Left hindlimb (tissue), 1 donor: ENCODE measurements at places on chromosomes 16 and 17.

DNA sequence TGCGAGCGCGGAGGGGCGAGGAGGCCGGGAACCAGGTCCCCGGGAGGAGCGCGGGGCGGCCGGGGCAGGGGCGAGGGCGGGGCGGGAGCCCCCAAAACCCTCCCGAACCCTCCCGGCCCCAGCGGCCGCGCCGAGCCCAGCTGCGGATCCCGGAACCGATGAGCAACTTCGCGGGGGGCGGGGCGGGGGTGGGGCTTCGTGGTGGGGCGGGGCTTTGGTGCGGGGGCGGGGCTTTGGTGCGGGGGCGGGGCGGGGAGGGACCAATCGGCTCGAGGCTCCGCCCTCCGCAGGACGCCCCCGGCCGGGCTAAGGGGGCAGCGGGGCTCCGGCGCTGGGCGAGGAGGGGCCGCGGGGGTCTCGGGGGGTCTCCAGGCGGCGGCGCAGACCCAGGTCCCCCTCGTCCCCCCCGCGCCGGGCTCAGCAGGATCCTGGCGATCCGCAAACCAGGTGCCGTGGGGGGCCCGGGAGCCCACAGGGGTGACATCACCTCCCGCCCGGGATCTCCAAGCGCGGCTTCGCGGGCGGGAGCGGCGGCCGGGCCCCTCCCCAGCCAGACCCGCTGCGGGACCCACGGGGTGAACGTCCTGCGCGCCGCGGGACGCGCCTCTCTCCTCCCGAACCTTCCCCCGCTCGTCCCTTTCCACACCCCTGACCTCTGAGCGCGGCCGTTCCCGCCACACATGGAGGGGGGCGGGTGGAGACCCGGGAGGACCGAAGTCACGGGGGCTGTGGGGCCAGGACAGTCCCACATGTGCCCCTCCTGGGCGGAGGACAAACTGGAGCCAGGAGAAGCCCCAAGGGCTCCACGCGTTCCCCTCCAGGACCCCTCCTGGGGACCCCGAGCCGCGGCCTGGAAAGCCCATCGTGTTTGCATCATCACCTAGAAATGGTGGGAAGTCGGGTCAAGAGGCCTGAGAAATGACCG is at the start of gene ABR:
Gene ABR, minus strand, starts transcription at position 164 of the 925 bp plus-strand sequence. CDS start 254 bp downstream, outside the sequence.
- peak; percentile 61 for DNase-seq

GRCh38 chr16:278863-279366 is 1.5 kb upstream of the ARHGDIG start:
- no peak for DNase-seq

DNA sequence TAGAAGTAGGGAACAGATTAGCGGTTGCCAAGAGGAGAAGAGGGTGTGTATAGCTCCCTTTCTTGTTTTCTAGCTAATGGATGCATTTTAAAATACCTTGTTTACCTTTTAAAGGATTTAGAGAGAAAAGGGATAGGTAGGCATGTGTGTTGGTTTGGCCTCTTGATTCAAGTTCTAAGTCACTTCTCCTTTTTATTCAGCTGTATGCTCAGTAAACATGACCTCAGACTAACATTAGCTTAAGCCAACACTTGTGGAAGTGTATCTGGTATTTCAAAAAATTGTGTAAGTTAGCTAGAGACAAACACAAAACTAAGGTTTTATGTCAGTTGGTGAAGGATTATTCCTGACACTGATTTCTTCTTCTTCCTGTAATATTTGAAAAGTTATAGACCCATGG is 204.1 kb upstream of the NOG start:
- DNase-seq = no peak

GRCh38 chr17:34400301-34400931 is 37.4 kb upstream of the CCL1 start:
- no peak for DNase-seq

DNA sequence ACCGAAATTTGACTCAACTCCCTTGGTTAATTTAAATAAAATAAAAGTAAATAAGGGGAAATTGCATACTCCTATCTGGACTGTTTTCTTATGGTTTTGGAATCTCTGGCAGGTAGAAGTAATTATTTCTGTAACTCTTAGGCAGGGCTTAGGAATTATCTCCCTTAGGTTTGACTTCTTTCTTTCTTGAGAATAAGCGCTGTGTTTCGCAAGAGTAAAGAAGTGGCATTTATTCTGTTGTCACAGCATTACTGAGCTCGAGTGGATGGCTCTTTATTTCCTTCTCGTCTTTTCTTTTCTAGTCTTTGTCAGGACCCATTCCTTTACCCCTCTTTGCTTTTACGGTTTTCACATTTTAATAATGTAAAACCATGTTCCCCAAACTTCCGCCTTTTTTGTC is 633.2 kb downstream of the WWOX start:
- DNase-seq = no peak

GRCh38 chr16:3471518-3472176 is 23.6 kb downstream of the C16orf90 start:
- DNase-seq = peak; percentile 12

- peak; percentile 56 for DNase-seq
Measured at GRCh38 chr17:56834380-56835263, 671 bp downstream of the DGKE start.

GRCh38 chr16:51540259-51540658 is 389.2 kb upstream of the SALL1 start:
- no peak for DNase-seq

- no peak for DNase-seq
Measured at GRCh38 chr17:38579934-38580333, 25.8 kb downstream of the SRCIN1 start.

DNA sequence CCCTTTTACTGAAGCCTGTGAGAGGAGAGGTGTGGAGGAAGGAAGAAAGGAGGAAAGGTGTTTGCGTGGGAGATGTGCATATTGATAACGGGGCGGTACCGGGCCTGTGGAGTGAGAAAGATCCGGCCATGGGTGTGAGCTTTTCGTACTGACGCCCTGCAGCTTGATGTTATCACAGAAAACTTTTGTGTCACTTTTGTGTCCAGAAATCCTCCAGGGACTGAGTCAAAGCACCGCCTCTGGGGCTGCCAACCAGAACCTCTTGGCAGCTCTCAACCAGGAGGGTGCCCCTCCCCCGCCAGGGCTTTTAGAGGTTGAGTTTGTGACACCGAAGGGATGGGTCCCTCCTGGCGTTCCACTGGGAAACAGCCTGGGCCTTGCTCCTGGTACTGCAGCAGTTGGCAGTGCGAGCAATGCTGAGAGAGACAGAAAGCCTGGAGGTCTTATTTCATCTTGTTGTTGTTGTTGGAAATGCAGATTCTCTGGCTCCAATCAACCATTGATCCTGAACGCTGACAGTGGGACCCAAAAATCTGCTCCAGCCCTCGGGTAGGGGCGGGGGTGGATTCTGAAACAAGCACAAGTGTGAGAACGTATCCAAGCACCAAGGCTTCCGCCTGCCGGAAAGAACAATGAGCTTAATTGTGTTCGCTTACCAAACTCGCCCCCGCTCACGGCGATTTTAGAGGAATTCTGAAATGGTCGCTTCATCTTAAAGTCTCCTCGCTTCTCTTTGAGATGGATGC is 65.0 kb downstream of the CRISPLD2 start:
- no peak for DNase-seq

- DNase-seq = no peak
Measured at GRCh38 chr17:29225396-29225795, 21.3 kb upstream of the CRYBA1 start.
